ENCODE measurements at places on chromosomes 5 and 9.

GRCh38 chr5:117131876-117132275 lies 557.3 kb upstream of the SEMA6A start:
- peak; percentile 4 for DNase-seq

GRCh38 chr9:132146039-132146438 lies 15.8 kb upstream of the NTNG2 start:
- no peak for DNase-seq

DNA sequence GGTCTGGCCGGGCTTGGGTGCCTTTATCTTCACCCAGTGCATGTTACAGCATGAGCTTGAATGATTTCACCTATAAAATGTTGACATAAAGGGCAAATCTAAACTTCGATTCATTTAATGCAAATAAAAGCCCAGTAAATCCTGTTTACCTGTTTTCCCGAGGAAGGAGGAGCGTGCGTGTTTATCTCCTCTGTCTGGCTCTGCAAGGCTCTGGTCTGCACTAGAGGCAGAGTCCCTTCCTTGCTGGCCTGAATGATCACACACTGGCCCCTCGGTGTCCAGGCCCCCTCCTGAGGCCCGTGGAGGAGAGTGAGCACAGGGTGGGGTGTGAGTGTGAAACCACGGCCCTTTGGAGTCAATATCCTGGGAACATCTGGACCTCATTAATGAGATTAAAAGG lies 125.1 kb upstream of the LHFPL2 start:
- no peak for DNase-seq

GRCh38 chr5:67588389-67588788 lies 391.8 kb upstream of the CD180 start:
- peak; percentile 5 for DNase-seq

DNA sequence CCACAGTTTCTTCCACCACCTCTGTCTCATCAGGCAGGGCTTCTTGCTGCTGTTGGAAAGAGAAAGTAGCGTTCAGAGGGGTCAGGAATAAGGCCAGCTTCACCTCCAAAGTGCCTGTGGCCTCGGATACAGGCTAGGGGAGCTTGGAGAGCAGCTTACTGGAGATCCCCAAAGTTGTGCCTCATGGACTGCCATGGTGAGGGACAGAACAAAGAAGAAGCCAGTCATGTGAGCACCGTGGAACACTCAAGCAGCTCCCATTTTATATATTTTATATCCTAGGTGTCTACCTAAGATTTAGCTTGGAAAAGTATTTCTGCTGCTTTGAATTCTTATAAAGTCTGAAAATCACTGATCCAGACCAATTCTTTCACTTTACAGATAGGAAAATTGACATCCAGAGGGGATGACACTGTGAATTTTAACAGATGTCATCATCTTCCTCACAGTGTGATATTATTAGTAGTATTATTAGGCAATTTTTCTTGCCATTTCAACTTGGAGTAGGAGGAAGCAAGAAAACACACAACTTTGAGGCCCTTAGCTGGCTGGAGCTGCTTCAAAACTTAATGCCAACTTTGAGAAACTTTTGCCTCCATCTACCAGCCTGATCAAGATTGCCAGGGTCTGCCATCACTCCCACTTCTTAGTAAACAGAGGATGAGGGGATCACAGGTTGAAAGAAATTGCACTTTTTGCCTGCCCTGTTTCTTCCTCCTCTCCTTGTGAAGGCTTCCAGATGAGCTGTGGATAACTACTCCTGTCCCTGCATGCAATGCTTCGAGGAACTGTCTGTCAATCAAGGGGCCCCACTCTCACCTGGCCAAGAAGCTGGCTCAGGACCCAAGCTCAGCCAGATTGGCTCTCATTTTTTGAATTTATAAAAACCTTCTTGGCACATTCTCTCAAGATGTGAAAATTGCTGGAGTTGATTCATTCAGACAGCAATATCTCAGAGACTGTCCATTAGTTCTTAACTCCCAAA lies 11.8 kb downstream of the SPARC start:
- DNase-seq = no peak

GRCh38 chr9:72278959-72279358 lies 86.0 kb downstream of the ZFAND5 start:
- DNase-seq = no peak

GRCh38 chr5:103745353-103746065 lies 182.9 kb upstream of the NUDT12 start:
- no peak for DNase-seq

DNA sequence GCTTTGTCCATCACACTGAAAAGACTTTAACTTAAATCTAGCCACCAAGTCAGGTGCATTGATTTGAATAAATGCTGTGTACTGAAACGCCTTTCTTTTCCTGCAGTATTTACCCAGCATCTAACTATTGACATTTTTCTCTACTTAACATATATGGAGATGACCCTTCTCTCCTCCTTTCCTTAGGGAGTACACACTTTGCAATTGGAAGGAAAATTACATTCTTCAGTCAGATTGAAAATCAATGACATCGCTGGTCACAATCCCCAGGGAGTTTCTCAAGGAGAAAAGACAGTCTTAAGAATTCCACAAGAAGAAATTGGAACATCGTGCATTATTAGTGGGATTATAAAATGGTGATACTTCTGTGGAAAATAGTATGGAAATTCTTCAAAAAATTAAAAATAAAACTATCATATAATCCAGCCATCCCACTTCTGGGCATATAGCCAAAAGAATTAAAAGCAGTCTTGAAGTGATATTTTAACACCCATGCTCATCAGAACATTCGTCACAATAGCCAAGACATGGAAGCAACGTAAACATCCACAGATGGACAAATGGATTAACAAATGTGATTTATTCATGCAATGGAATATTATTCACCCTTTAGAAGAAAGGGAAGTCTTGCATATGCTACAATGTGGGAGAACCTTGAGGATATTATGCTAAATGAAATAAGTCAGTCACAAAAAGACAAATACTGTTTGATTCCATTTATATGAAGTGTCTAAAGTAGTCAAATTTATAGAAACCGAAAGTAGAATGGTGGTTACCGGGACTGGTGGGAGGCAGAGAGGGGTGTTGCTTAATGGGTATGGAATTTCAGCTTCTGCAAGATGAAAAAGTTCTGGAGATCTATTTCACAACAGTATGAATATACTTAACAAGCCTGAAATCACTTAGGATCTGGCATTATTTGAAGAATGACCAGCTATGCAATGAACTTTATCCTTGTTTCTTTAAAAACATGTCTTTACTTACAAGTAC lies 14.3 kb upstream of the FREM1 start:
- peak; percentile 77 for DNase-seq

GRCh38 chr9:116174347-116174746 lies 20.8 kb downstream of the PAPPA start:
- DNase-seq = no peak

GRCh38 chr9:127491516-127491915 lies 40.2 kb downstream of the LRSAM1 start:
- no peak for DNase-seq

DNA sequence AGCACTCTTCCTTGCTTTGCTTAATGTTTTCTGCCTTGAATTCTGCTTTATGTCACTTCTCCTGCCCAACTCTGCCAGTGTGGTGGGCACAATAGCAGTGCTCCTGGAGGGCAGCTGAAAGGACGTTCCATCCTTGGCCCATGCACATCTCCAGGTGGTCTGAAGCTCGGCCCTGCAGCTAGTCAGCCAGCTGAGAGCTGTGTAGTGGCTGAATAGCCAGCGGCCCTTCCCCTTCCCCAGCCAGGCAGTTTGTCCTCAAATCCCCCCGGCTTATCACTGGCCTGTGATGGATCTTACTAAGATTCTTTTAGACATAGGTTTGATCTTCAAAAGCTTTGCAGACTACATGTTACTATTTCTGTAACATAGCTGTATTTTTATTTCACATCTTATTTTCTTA lies 42.7 kb upstream of the ANGPTL2 start:
- DNase-seq = no peak

DNA sequence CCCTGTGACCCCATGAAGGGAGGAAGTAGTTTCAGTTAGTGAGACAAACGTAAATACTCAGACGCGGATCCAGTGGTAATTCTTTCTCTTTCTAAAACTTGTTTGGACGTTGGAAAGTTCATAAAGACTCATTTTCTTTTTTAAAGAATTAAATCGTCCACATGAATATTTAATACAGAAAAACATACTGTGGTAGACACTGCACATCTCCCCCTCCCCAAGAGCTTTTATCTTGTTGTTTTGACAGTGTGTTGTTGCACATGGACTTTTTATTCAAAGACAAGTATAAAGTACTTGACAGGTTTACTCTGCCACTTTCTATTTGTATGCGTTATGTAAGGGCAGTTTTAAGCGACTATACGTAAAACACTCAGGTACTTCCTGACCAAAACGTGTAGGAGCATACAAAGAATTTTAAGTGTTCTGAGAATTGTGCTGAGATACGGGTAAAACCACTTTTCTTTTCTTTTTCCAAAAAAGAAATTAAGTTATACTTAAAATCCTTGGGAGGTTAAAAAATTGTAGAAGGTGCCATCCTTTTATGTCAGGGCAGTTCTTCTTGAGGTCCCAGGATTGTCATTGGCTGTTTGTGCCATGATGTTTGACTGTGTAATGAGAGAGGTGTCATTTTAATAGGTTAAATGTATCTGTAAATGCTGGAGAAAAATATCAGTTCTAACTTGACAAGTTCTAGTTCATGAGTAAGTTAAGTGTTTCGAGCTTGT lies 1.3 kb downstream of the NIPBL start:
- DNase-seq = peak; percentile 25

DNA sequence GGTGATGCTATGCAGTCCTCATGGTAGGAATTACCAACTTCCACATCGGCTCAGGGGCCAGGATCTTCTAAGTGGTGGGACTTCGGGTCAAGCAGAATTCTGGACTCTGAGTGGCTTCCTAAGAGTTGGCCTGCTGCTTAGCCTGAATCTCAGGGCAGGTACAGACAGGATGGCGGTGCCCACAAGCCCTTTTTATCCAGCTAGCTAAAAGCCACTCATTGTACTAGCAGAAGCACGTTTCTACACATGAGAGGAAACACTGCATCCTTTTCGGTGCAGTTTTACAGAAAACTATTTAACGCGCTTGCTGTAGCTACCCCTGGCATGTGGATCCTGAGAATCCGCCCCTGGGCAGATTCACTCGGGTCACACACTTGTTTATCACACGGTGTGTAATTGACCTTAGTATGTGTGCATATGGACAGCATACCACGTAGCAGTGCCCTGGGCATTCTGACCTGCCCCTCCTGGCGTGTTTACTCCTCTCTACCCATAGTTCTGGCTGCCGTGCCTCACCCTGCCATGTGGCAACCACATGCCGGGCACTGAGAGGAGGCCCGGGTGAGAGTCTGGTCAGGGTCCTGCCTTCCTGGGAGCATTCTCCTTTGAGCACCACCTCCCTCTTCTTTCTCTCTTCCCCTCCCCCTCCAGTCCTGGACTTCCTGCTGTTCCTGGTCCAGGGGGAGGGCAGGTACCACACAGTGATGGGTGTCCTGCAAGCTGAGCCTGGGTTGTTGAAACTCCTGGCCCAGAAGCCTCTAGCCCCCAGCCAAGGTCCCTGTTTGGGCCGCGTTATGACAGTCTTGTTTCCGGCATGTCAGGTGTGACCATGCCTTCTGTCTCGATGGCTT lies 65.9 kb downstream of the DAB2IP start:
- DNase-seq = no peak
